Lung (tissue), 17 donors: ENCODE measurements at places on chromosomes 4 and X. TPM values are rescaled to one million over a fixed set of nuclear protein-coding genes. Genes with fewer than 3 reads are reported as not detected.
A peak's percentile ranks its signal among the peaks of the same experiment; 100 is the strongest.

GRCh38 chr4:156968479-156968984, 3.1 kb downstream of the PDGFC start:
- H3K27ac ChIP-seq, result peak overlapping the region; percentile 40
- no peaks in the 10 kb centered on the region for H3K36me3 ChIP-seq
- peaks cover 24% of the 10 kb centered on the region for H3K4me1 ChIP-seq

GRCh38 chr4:141132709-141133145, 542 bp downstream of the RNF150 start:
- peak overlapping the region; percentile 97 for H3K27ac ChIP-seq
- H3K4me3 ChIP-seq, result peak overlapping the region; percentile 72
- H3K36me3 ChIP-seq, result no peaks in the 10 kb centered on the region
- no peaks in the 10 kb centered on the region for H3K27me3 ChIP-seq
- peak; percentile 72 for DNase-seq

Gene PRPS2
- 27.4 TPM for total RNA-seq

Gene SPRY1
- total RNA-seq, result 139 TPM

GRCh38 chrX:130415201-130415600, 13.4 kb downstream of the RBMX2 start:
- DNase-seq, result no peak
- H3K36me3 ChIP-seq, result no peaks in the 10 kb centered on the region
- H3K27ac ChIP-seq, result no peak overlapping the region
- H3K4me3 ChIP-seq, result no peak overlapping the region

GRCh38 chrX:38616904-38617303, 55.6 kb downstream of the TSPAN7 start:
- H3K4me1 ChIP-seq, result no peaks in the 10 kb centered on the region
- H3K4me3 ChIP-seq, result no peak overlapping the region
- H3K36me3 ChIP-seq, result no peaks in the 10 kb centered on the region
- H3K27me3 ChIP-seq, result peaks cover 14% of the 10 kb centered on the region

DNA sequence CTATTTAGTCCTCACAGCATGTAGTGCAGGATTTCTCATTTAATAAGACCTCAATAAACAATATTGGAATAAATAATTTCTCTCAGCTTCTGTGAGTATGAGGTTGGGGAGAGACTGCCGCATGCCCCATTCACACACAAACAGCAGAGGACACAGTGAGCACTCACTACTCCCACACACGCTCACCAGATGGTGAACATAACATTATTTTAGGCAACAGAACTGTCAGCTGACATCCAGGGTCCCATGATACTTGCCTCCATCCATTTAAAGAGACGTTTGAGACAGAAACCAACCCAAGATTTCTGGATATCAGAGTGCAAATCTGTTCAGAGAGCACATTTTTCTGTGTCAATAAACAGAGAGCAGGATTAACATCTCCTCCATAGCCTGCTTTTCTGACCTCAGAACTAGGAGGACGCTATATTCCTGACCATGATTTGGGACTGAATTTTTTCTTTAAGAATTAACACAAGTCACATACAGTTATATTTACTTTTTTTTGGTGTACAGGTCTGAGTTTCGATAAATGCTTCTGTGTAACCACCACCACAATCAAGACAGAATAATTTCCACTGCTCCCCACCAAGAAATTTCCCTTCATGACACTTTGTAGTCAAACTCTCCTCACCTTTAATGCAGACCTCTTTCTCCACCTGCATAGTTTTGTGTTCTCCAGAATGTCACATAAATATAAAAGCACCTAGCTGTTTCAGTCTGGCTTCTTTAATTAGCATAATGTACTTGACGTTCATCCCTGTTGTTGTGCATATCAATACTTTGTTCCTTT, 16.7 kb downstream of the GPRIN3 start:
- DNase-seq, result no peak
- H3K27ac ChIP-seq, result peak overlapping the region; percentile 68
- no peaks in the 10 kb centered on the region for H3K27me3 ChIP-seq
- no peaks in the 10 kb centered on the region for H3K4me1 ChIP-seq
- no peak overlapping the region for H3K4me3 ChIP-seq
- H3K36me3 ChIP-seq, result no peaks in the 10 kb centered on the region

DNA sequence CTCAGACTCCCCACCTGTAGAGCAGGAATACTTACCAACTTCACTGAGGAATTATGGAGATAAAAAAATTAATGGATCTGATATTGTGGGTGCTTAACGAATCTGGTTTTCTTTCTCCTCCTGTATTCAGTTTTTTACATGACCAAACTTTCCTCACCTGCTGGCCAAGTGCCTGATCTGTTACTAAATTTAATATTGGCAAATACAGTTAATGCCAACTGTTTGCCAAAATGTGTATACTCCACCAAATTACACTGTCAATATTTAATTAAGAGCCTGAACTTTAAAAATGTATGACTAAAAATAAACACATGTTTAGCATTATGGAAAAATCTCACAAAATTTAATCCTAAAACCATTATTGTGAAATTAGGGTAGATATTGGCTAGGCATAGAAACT, 3.3 kb downstream of the PGRMC2 start:
- no peaks in the 10 kb centered on the region for H3K36me3 ChIP-seq
- DNase-seq, result no peak
- no peaks in the 10 kb centered on the region for H3K27me3 ChIP-seq
- H3K27ac ChIP-seq, result no peak overlapping the region
- peaks cover 9% of the 10 kb centered on the region for H3K4me1 ChIP-seq

DNA sequence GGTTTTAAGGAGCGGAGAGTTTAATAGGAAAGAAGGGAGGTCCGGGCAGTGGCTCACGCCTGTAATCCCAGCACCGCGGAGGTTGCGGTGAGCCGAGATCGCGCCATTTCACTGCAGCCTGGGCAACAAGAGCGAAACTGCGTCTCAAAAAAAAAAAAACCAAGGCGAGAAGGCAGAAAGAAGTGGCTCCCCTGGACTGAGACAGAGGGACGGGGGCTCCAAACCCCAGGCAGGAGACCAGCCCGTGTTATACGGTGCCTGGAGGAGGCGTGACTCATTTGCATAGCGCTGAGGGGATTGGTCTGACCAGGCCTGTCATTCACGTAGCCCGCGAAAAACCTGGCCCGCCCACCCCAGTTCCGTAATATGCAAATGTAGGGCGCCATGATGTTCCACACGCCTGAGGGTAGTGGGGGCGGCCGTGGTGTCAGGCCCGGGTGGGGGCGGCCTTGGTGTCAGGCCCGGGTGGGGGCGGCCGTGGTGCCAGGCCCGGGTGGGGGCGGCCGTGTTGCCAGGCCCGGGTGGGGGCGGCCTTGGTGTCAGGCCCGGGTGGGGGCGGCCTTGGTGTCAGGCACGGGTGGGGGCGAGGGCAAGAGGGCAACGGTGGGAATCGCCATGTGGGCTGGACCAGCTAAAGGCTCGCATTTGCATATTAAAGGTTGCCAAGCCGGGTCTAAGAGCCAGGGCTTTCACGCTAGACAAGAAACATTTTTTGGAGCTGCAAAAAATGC, 2.1 kb downstream of the PLCXD1 start:
- peaks cover 11% of the 10 kb centered on the region for H3K36me3 ChIP-seq
- H3K27me3 ChIP-seq, result no peaks in the 10 kb centered on the region
- no peaks in the 10 kb centered on the region for H3K4me1 ChIP-seq
- DNase-seq, result peak; percentile 96

DNA sequence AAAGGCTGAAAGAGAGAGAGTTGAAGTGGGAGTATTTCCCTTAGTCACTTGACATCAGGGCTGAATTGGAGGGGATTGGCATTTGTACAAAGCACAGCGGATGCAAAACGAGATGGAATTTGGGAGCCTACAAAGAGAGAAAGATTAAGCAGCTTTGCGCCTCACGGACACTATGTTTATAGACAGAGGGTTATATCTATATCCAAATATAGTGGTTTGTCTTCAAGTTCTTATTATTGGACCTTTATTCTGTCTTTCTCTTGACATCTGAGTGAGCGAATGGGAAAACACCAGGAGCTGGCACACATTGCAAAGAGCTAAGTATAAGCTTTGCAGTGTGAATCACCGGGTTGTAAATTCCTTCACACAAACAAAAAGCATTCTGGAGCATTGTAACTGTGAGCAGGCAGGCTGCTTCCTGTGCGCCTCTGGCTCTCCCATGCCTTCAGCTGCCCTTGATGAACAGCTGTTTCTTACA, 500.2 kb downstream of the STIM2 start:
- H3K36me3 ChIP-seq, result no peaks in the 10 kb centered on the region
- no peaks in the 10 kb centered on the region for H3K4me1 ChIP-seq
- H3K27ac ChIP-seq, result no peak overlapping the region
- H3K4me3 ChIP-seq, result no peak overlapping the region
- DNase-seq, result peak; percentile 54
- H3K27me3 ChIP-seq, result no peaks in the 10 kb centered on the region

DNA sequence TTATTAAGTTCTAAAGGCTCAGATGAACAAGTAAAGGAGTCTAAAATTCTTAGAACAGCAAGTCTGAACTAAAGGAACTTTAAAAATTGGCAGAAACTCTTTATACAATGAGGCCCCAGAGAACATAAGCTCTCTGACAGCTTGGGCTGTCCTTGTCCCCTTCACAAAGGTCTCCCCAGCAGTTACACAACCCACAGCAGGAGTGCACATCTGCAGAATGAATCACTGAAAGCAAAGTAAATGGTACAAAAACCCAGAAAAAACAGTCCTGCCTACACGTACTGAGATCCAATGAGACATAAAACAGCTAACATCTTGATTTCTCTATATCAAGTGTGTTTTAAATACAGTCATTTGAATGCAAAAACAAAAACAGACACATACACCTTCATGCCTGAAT, 18.7 kb downstream of the RBBP7 start:
- peaks cover 21% of the 10 kb centered on the region for H3K36me3 ChIP-seq
- no peak overlapping the region for H3K4me3 ChIP-seq
- no peak overlapping the region for H3K27ac ChIP-seq
- H3K4me1 ChIP-seq, result no peaks in the 10 kb centered on the region
- DNase-seq, result no peak

- H3K4me1 ChIP-seq, result no peaks in the 10 kb centered on the region
- H3K36me3 ChIP-seq, result no peaks in the 10 kb centered on the region
- H3K27ac ChIP-seq, result no peak overlapping the region
- DNase-seq, result peak; percentile 44
- H3K27me3 ChIP-seq, result no peaks in the 10 kb centered on the region
These were observed 13.6 kb upstream of the HELT start for GRCh38 chr4:185004562-185005218.

Gene GRID2
- total RNA-seq, result 0.09 TPM

Gene COL25A1
- 1.3 TPM for total RNA-seq

- no peaks in the 10 kb centered on the region for H3K36me3 ChIP-seq
- peak within 1 kb of the TSS; percentile 99 for H3K27ac ChIP-seq
- H3K4me3 ChIP-seq, result peak within 1 kb of the TSS; percentile 63
- peak; percentile 94 for DNase-seq
These were observed at the start of gene ARSD for GRCh38 chrX:2928583-2929434. TSS of gene ARSD (minus strand) at chrX:2929339. CDS start at chrX:2929275, 64 bp downstream.

Gene FRMD7
- total RNA-seq, result not detected

DNA sequence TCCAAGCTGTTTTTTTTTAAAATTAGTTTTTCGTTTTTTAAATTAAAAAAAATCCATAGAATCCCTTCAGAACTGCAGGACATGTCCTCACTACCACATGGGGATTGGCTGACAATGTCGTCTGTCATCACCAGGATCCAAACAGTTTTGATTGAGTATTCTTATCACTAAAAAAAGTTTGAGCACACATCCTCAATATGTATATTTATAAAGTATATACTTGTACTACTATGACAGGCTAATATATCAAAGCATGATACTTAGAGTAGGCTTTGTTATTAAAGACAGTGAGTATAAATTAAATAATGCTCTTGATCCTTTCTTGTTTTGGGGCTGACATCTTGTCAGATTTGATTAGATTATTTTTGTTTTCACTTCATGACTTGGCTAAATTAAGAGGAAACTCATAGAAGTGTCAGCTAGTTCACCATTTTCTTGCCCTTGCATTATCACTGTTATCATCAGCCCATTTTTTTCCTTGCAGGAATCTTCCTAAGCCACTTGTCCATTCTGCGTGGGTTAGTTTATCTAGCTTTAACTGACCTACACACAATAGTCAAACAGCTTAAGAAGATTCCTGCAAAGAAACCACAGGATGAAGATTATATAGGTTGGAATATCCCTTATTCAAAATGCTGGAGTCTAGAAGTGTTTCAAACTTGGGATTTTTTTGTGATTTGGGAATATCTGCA, 92.8 kb downstream of the AMMECR1 start:
- no peaks in the 10 kb centered on the region for H3K27me3 ChIP-seq
- DNase-seq, result no peak
- no peak overlapping the region for H3K27ac ChIP-seq
- peaks cover 2% of the 10 kb centered on the region for H3K4me1 ChIP-seq

DNA sequence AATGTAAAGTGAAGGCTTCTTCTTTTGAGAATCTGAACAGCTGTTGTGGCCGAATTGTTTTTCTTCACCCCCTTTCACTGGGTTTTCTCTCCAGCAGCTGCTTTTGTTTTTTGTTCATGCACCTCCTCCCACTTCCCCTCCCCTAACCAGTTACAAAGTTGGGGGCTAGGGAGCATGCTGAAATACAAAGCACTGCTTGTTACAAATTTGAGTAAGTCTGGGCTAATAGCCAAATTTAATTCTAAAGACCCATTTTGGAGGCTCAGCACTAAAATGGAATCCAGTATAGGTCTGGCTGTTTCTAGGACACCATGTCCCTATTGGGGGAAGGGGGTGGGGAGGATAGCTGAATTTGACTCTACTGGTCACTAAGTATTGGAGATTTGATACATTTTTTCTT, 89.2 kb upstream of the GPM6B start:
- H3K36me3 ChIP-seq, result no peaks in the 10 kb centered on the region
- no peaks in the 10 kb centered on the region for H3K4me1 ChIP-seq
- DNase-seq, result no peak
- H3K27ac ChIP-seq, result no peak overlapping the region
- no peak overlapping the region for H3K4me3 ChIP-seq

DNA sequence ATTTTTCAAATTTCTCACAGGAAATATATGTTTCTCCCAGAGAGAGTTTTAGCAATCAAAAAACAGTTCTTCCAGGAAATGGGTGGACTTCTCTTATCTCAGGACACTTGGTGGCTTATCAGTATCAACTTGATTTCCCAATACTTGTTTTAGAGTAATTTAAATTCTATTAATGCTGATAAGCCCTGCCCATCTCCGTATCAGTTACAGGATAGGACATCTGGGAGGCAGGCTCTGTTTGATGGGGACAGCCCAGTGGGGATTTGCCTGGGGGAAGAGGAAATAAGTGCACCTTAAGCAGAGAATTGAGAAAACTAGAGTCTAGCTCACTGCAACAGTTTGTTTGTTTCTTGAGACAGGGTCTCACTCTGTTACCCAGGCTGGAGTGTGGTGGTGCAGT, 43.2 kb upstream of the PDGFRA start:
- H3K27me3 ChIP-seq, result no peaks in the 10 kb centered on the region
- DNase-seq, result no peak
- no peaks in the 10 kb centered on the region for H3K36me3 ChIP-seq
- H3K4me3 ChIP-seq, result no peak overlapping the region

Gene IQCM
- total RNA-seq, result not detected

Gene S100P
- total RNA-seq, result 64.5 TPM
